CD14-positive monocyte (primary cell): ENCODE measurements at places on chromosomes 4 and X. TPM values are rescaled to one million over a fixed set of nuclear protein-coding genes. Genes with fewer than 3 reads are reported as not detected.

DNA sequence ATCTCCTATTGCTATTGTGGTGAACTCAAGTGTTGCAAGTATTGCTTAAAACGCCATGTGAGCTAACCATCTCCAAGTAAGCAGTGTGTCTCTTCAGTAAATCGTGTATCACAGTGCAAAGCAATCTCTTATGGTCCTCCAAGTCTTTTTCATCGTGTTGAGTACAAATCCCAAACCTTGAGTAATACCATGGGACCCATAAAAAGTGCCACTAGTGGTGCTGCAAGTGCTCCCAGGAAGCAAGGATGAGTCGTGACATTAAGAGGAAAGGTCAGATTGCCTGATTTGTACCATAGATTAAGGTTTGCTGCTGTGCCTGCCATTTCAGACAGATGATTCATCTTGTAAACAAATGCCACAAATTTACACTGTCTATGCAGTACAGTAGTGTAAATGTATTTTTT lies 66.9 kb upstream of the BMPR1B start:
- no peak overlapping the region for H3K27ac ChIP-seq
- no peak for DNase-seq
- H3K27me3 ChIP-seq, result no peaks in the 10 kb centered on the region
- H3K36me3 ChIP-seq, result no peaks in the 10 kb centered on the region

GRCh38 chr4:7808752-7809151 lies 130.9 kb downstream of the AFAP1 start:
- H3K27ac ChIP-seq, result no peak overlapping the region
- no peaks in the 10 kb centered on the region for H3K4me1 ChIP-seq
- H3K4me3 ChIP-seq, result no peak overlapping the region
- no peak for DNase-seq
- H3K27me3 ChIP-seq, result no peaks in the 10 kb centered on the region

DNA sequence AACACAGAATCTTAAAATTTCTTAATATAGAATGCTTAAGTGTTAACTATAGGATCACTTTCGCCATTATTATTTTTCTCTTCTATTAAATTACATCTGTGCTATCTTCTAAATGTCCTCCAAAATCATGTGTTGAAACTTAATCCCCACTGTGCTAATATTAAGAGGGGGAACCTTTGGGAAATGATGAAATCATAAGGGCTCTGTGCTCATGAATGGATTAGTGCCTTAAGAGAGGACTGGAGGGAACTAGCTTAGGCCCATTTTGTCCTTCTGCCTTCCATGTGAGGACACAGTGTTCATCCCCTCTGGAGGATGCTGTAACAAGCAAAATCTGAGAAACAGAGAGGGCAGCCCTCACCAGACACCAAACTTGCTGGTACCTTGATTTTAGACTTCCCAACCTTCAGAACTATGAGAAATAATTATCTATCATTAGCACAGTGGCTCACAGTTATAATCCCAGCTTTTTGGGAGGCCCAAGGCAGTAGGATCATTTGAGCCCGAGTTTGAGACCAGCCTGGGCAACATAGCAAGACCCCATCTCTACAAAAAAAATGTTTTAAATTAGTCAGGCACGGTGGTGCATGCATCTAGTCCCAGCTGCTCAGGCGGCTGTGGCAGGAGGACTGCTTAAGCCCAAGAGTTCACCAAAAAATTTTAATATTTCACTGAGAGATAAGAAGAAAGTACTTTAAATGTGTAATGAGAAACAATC lies 26.3 kb downstream of the KLHL8 start:
- no peak for DNase-seq
- H3K4me3 ChIP-seq, result no peak overlapping the region
- H3K36me3 ChIP-seq, result peaks cover 23% of the 10 kb centered on the region
- H3K4me1 ChIP-seq, result no peaks in the 10 kb centered on the region
- H3K27me3 ChIP-seq, result no peaks in the 10 kb centered on the region
- no peak overlapping the region for H3K27ac ChIP-seq

GRCh38 chrX:7120878-7121219 lies 26.7 kb upstream of the STS start:
- no peak overlapping the region for H3K4me3 ChIP-seq
- H3K27ac ChIP-seq, result no peak overlapping the region
- no peak for DNase-seq
- H3K36me3 ChIP-seq, result peaks cover 14% of the 10 kb centered on the region
- H3K27me3 ChIP-seq, result no peaks in the 10 kb centered on the region

- no peak overlapping the region for H3K4me3 ChIP-seq
- H3K27ac ChIP-seq, result no peak overlapping the region
- peaks cover 17% of the 10 kb centered on the region for H3K4me1 ChIP-seq
- no peak for DNase-seq
- H3K36me3 ChIP-seq, result no peaks in the 10 kb centered on the region
Measured at GRCh38 chrX:109601486-109601885, 23.5 kb downstream of the KCNE5 start.

DNA sequence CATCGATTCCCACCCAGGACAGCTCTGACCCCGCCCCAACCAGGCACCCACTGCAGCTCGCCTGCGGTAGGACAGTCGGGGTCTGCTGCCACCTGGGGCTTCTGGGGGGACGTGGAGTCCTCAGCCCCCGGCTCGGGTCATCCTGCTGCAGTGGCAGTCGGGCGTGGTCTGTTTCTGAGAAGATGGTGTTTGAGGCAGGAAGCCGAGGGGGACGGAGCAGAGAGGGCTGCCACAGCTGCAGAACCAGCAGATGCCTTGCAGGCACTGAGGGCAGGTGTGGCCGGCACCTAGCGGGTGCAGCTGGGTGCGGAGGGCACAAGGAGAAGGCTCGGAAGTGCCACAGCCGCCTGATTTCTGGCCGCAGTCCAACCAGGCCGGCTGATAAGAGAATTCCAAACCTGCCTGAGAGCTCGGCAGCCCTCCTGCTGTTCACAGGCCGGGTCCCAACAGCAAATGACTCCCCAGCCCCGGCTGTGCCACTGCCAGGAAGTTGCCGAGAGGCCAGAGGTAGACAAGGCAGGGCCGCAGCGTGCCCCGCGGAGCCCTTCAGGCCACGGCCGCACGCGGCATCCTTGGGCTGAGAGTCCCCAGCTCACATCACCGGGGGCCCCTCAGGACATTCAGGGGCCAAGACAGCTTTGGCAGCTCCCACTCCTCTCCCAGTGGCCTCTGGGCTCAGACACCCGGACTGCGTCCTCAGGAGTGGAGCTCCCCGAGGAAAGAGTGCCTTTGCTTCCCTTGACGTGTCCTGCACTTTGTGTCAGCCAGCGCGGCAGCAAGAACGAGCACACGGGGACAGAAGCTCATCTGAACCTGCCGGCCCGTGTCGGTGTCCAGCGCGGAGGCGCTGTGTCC lies 9.4 kb upstream of the CPLX1 start:
- H3K4me1 ChIP-seq, result peaks cover 11% of the 10 kb centered on the region
- no peak overlapping the region for H3K4me3 ChIP-seq
- H3K27me3 ChIP-seq, result peaks cover 2% of the 10 kb centered on the region
- no peak for DNase-seq
- no peak overlapping the region for H3K27ac ChIP-seq

DNA sequence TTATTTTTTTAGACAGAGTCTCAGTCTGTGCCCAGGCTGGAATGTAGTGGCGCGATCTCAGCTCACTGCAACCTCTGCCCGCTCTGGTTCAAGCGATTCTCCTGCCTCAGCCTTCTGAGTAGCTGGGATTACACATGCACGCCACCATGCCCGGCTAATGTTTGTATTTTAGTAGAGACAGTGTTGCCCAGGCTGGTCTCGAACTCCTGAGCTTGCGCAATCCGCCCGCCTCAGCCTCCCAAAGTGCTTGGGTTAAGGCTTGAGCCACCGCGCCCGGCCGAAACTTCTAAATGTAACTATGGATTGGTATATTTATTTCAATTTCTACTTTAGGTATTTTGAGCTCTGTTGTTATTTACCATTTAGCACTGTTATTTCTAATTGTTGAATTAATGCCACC lies 79.4 kb downstream of the FAM193A start:
- H3K27me3 ChIP-seq, result no peaks in the 10 kb centered on the region
- H3K4me3 ChIP-seq, result no peak overlapping the region
- no peaks in the 10 kb centered on the region for H3K36me3 ChIP-seq
- DNase-seq, result no peak
- no peaks in the 10 kb centered on the region for H3K4me1 ChIP-seq
- no peak overlapping the region for H3K27ac ChIP-seq

DNA sequence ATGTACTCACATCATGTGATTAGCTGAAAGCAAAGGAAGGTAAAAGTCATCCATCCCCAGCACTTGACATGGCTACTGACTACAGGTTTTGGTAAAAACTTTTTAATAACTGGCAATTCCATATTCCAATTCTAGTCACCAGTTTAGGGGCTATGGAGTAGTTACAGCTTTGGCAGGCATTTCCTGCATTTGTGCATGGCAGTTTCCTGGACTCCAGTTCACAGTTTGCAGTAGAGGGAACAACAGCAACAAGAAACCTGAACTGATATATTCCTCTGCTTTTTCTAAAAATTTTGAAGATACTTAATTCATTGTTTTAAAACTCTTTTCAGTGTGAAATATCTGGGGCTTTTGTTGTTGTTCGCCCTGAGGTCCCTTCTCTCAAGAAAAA lies 184.3 kb downstream of the PPP3CA start:
- no peaks in the 10 kb centered on the region for H3K27me3 ChIP-seq
- no peaks in the 10 kb centered on the region for H3K4me1 ChIP-seq
- H3K27ac ChIP-seq, result no peak overlapping the region
- DNase-seq, result no peak
- H3K4me3 ChIP-seq, result no peak overlapping the region

DNA sequence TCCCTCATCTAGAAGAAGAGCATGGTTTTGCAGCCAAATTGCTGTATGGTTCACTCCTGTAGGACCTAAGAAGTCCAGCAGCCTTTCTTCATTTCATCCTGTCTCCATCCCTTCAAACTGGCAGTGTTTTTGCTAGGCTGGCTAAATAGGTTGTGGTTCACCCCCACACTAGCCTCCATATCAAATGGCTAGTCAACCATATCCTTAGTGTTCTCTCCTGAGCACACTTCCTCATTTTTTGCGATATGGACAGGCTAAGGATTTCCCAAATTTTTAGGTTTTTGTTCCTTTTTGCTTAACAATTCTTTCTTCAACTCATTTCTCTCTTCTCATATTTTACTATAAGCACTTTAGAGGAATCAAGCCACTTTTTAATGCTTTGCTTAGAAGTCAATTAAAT lies 98.8 kb upstream of the NOCT start:
- H3K4me1 ChIP-seq, result peaks cover 6% of the 10 kb centered on the region
- no peaks in the 10 kb centered on the region for H3K27me3 ChIP-seq
- H3K27ac ChIP-seq, result no peak overlapping the region
- no peaks in the 10 kb centered on the region for H3K36me3 ChIP-seq
- H3K4me3 ChIP-seq, result no peak overlapping the region

- no peaks in the 10 kb centered on the region for H3K27me3 ChIP-seq
- H3K27ac ChIP-seq, result no peak overlapping the region
- no peak for DNase-seq
- H3K4me3 ChIP-seq, result no peak overlapping the region
- H3K4me1 ChIP-seq, result no peaks in the 10 kb centered on the region
Measured at GRCh38 chrX:151753313-151754046, 18.9 kb downstream of the CNGA2 start.

GRCh38 chr4:106418444-106418843 lies 49.9 kb upstream of the GIMD1 start:
- no peaks in the 10 kb centered on the region for H3K27me3 ChIP-seq
- no peak overlapping the region for H3K4me3 ChIP-seq
- no peak for DNase-seq
- H3K36me3 ChIP-seq, result no peaks in the 10 kb centered on the region
- no peaks in the 10 kb centered on the region for H3K4me1 ChIP-seq

GRCh38 chrX:41956027-41956426 lies 32.7 kb upstream of the CASK start:
- H3K36me3 ChIP-seq, result no peaks in the 10 kb centered on the region
- H3K27me3 ChIP-seq, result peaks cover 2% of the 10 kb centered on the region
- H3K27ac ChIP-seq, result no peak overlapping the region
- no peaks in the 10 kb centered on the region for H3K4me1 ChIP-seq
- DNase-seq, result no peak

DNA sequence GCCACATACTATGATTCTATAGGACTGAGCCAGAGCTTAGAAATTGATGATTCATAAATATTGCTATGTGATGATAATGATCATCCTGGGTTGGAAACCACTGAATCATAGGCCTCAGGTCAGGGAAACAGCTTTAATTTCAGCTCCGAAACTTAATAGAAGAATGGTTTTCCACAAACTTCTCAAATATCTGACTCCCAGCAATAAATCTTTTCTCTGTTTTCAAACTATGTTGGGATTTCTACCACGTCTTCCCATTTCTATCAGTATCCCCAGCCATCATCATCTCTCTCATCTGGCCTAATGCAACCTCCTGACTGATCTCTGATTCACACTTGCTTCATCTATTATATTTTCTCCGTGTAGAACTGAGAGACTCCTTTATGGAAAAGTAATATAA lies 521.8 kb upstream of the AGA start:
- no peaks in the 10 kb centered on the region for H3K4me1 ChIP-seq
- no peaks in the 10 kb centered on the region for H3K36me3 ChIP-seq
- H3K27ac ChIP-seq, result no peak overlapping the region
- no peak overlapping the region for H3K4me3 ChIP-seq

DNA sequence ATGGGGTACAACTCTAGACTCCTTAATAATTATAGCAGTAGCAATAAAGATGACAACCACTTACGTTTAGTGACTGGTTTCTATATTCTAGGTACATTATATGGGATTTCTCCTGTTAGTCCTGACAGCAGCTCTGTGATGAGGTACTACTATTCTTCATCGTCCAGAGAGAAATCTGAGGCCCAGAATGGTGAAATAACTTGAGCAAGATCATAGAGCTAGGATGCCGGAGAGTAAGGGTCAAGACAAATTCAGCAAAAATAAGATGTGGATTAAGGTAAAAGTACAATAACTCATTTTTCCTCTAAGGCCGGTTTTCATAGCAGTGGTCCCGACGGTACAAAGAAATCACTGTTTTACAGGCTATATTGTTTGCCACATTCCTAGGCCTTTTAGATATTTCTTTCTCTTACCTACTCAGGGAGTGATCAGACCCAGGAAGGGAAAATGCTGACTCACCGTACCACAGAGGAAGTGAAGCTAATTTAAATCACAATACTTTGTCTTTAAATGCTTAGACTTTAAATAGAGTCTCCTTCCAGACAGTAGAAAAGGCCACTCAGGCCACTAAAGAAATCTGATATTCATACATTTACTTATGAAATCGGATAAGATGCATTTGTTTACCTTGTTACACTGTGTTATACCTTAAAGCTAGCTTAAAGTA lies 2023.0 kb upstream of the AGA start:
- no peaks in the 10 kb centered on the region for H3K27me3 ChIP-seq
- no peaks in the 10 kb centered on the region for H3K36me3 ChIP-seq
- no peaks in the 10 kb centered on the region for H3K4me1 ChIP-seq
- H3K4me3 ChIP-seq, result no peak overlapping the region
- H3K27ac ChIP-seq, result no peak overlapping the region

GRCh38 chr4:125229596-125230058 lies 85.1 kb upstream of the FAT4 start:
- no peaks in the 10 kb centered on the region for H3K36me3 ChIP-seq
- H3K4me3 ChIP-seq, result no peak overlapping the region
- no peaks in the 10 kb centered on the region for H3K4me1 ChIP-seq

- H3K4me3 ChIP-seq, result no peak overlapping the region
- H3K27me3 ChIP-seq, result no peaks in the 10 kb centered on the region
- no peaks in the 10 kb centered on the region for H3K4me1 ChIP-seq
- H3K27ac ChIP-seq, result no peak overlapping the region
Measured at GRCh38 chrX:51955200-51955599, 61.8 kb downstream of the MAGED1 start.

Gene OTUD6A
- not detected in 2 replicates for polyA plus RNA-seq

Gene MAGEE1
- polyA plus RNA-seq, result not detected

Gene SOWAHB
- not detected in 2 replicates for polyA plus RNA-seq

Gene CLNK
- not detected for polyA plus RNA-seq

Gene MTMR8
- polyA plus RNA-seq, result 1.1 TPM

Gene GASK1B
- 22.3 and 34.4 TPM in 2 replicates for polyA plus RNA-seq

Gene FRMD7
- polyA plus RNA-seq, result not detected
